ENCODE measurements at places on chromosomes 12 and 14. TPM values are rescaled to one million over a fixed set of nuclear protein-coding genes. Genes with fewer than 3 reads are reported as not detected.

Gene MAP1LC3B2
- total RNA-seq: 1.3 TPM

Gene POTEG
- not detected for total RNA-seq

Gene RILPL2
- total RNA-seq: 1.5 TPM

Gene IFNG-AS1
- not detected for total RNA-seq

Gene KLRK1
- not detected for total RNA-seq

Gene LTBR
- 246 TPM for total RNA-seq

Gene TOMM20L
- total RNA-seq: not detected

Gene PTGER2
- 3.3 TPM for total RNA-seq

Measured in A549 treated with Hydrocortisone at 1 μM for 4 hours (cell line).